ENCODE measurements at places on chromosomes 13 and 19. TPM values are rescaled to one million over a fixed set of nuclear protein-coding genes. Genes with fewer than 3 reads are reported as not detected.

The SIGLEC8 gene
- polyA plus RNA-seq = not detected

- DNase-seq = no peak
These were observed 306 bp downstream of the ZNF540 start for GRCh38 chr19:37594982-37595382.

GRCh38 chr13:44079413-44080205, 199.9 kb downstream of the LACC1 start:
- DNase-seq = no peak

GRCh38 chr19:6472713-6473112, 8.6 kb downstream of the CRB3 start:
- no peak for DNase-seq

The TJP3 gene
- 2.1 TPM for polyA plus RNA-seq

DNA sequence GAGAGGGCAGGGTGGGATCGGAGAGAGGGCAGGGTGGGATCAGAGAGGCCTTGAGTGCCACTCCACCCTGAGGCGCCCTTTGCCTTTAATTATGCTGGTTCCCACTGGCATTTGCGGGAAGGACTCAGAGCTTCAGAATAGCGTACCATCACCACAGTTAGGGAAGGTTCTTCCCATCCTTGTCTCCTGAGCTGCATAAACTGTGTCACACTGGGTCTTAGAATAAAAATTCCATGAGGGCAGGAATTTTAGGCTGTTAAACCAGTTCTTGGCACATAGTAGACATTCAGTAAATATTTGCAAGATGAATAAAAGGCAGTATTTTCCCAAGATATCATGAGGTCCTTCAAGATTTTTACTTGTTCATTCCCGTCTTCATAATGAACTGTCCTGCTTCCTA, 24.4 kb downstream of the PPP2R1A start:
- DNase-seq = no peak
